LHCN-M2 (cell line): ENCODE measurements at places on chromosomes 16 and 17. TPM values are rescaled to one million over a fixed set of nuclear protein-coding genes. Genes with fewer than 3 reads are reported as not detected.

The CHD9NB gene
- 1.7 and 1.8 TPM in 2 replicates for total RNA-seq

The RFWD3 gene
- 49.8 and 54.4 TPM in 2 replicates for total RNA-seq

The DPEP2NB gene
- total RNA-seq = not detected in 2 replicates

The TMIGD1 gene
- not detected in 2 replicates for total RNA-seq

The ABCC3 gene
- 4.9 and 7.6 TPM in 2 replicates for total RNA-seq

The CD300H gene
- not detected in 2 replicates for total RNA-seq

- peak; percentile 67 for DNase-seq
Measured at GRCh38 chr16:72124761-72125634, 31.4 kb downstream of the DHX38 start.

GRCh38 chr17:62134397-62134796, 69.3 kb upstream of the MED13 start:
- DNase-seq = peak; percentile 40

DNA sequence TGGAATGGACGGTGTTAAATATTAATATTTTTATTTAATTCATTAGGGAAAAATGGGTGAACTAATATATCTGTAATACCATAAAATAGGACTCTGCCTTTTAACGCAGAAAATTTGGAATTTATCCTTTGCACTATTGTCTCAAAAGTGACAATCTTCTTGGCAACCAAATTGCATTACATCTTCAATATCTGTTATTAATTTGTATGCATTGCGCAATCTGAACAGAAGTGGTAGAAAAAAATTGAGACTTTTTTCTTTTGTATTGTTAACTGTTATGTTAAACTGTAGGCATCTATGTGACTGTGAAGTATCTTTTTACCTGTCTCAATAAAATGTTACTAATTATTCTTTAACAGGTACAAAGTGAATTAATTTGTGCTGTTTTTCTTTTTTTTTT, 55.6 kb downstream of the PPM1E start:
- no peak for DNase-seq

GRCh38 chr16:30786115-30786935, 680 bp downstream of the ZNF629 start:
- DNase-seq = peak; percentile 68

DNA sequence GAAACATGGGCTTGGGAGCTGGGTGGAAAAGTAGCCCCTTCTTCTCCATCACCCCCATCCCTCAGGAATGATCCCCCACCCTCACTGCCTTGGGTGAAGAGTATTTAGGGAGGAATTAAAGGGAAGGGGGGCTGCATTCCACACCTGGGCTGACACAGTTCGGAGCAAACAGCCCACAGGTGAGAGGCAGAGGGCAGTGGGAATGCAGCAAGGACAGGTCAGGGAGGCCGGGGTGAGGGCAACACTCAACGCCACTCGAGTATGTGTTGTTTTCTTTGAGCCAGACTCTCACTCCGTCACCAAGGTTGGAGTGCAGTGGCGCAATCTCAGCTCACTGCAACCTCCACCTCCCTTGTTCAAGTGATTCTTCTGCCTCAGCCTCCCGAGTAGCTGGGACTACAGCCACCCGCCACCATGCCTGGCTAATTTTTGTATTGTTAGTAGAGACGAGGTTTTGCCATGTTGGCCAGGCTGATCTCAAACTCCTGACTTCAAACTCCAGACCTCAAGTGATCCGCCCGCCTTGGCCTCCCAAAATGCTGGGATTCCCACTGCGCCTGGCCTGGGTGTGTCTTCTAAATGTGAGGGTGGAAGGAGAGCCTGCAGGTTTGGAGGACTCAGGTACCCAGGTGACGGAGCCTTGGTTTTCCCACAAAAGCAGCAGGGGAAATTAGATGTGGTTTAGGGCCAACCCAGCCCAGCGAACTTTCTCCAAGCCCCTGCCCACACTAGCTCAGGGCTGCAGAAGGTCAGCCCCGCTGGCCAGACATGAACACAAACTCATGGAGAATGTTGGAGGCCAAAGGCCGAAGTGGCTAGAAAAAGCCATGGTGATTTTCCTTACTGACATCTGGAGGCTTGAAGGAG, 21.2 kb upstream of the ITGA3 start:
- no peak for DNase-seq

DNA sequence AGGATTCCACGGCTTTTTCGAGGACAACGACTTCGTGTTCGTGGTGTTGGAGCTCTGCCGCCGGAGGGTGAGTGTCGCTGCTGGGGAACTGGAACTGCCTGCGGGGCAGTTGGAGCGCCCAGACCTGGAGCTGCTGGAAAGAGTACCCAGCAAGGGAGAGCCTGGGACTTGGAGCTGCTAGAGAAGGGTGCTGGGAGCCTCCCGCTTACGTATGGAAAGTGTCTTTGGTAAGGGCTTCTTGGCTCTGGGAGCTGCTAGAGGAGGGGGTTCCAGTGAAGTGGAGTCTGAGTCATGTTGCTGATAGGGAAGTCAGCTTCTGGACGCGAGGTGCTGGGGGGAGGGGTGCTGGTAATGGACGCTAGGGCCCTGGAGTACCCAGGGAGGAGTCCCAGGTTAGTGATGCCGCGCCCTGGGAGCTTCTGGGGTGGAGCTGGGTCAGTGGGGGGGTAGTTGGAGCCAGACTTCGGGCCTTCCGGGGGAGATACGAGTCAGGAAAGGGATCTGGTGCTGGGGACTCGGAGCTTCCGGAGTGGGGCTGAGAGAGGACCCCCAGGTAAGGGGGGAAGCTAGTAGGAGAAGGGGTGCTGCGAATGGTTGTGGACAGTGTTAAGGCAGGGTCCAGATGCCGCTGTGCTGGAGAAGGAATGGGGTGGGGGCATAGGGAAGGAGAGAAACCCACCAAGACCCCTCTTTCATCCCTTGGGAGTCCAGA, 741 bp downstream of the PLK1 start:
- DNase-seq = peak; percentile 61

DNA sequence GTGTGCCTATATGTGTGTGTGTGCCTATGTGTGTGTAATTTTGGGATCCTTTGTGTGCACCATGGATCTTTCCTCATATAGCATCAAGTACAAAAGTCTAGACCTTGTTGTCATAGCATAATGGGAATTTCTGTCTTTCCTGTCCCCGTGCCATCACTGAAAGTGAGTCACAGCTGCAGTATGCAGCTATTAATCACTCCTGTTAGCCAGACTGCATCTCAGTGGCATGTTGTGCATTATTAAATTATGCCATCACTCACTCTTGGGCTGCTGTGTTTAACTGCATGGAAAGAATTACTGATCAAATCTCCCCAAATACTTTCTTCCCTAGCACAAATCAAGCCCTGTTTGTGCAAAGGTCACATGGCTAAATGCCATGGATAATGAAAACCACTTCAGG, 92.4 kb downstream of the CBLN1 start:
- DNase-seq = no peak

DNA sequence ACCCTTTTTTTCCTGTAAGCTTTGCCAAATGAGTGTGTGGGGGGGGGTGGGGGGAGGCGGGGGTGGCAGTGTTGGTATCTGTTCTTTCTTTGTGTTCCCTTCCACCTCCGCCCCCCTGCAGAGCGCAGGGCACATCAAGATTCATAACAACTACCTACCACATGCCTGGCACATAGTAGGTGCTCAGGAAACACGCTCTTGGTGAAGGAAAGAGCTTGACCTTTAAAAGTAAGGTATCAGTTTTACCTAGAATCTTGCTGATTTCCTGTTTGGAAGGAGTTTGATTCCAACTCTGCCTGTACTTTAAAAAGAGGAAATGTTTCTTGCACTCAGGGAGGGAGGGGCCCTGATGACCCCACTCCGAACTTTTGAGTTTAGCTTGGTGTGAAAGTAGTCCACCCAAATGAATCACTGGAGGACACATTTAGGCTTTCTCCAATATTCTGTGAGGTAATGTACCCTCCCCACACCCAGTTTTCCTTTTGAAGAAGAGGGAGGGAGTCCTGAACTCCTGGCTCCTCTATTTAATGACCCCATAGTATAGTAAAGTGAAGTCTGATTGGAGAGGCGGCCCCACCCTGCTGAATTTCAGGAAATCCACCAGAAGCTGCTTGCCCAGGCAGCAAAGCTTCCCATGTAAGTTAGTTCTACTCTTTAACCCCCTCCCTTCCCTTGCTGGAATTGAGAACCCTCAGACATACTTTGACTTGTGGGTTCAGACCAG, 560 bp upstream of the FAM20A start:
- DNase-seq = no peak
